Activated T-helper 1 cell treated with anti-CD3 and anti-CD28 coated beads, Interleukin-12 subunit alpha, Interleukin-12 subunit beta, Interleukin-2, Interleukin-4 antibody, amounts not matched to agents 30 ng/mL and 10 ng/mL and 1 ng/mL, durations not matched to agents 14 hours and 24 hours and 36 hours (primary cell): ENCODE measurements at places on chromosomes 7 and 10. TPM values are rescaled to one million over a fixed set of nuclear protein-coding genes. Genes with fewer than 3 reads are reported as not detected.

The UNCX gene
- not detected in 2 replicates for total RNA-seq

The TPST1 gene
- 1.6 and 1.8 TPM in 2 replicates for total RNA-seq

The CDC123 gene
- total RNA-seq = 190 and 191 TPM in 2 replicates

The PRF1 gene
- 100 and 103 TPM in 2 replicates for total RNA-seq

The LRRC4 gene
- 1.3 and 2.1 TPM in 2 replicates for total RNA-seq

The SRRT gene
- total RNA-seq = 294 and 306 TPM in 2 replicates

The CTTNBP2 gene
- total RNA-seq = not detected in 2 replicates

The LIPM gene
- total RNA-seq = not detected in 2 replicates

The CHST12 gene
- 9.9 and 10.6 TPM in 2 replicates for total RNA-seq

The PRSS37 gene
- not detected in 2 replicates for total RNA-seq

The TEX47 gene
- total RNA-seq = not detected in 2 replicates

The AGR2 gene
- total RNA-seq = not detected in 2 replicates

The TMEM273 gene
- total RNA-seq = 16.2 and 16.7 TPM in 2 replicates

The THNSL1 gene
- total RNA-seq = 3.0 and 3.1 TPM in 2 replicates

The HOXA6 gene
- total RNA-seq = not detected in 2 replicates

The TMEM120A gene
- 44.3 and 49.9 TPM in 2 replicates for total RNA-seq

The LBX1 gene
- total RNA-seq = not detected in 2 replicates

The DGKB gene
- not detected in 2 replicates for total RNA-seq
